ENCODE measurements at places on chromosomes 5 and 9.

DNA sequence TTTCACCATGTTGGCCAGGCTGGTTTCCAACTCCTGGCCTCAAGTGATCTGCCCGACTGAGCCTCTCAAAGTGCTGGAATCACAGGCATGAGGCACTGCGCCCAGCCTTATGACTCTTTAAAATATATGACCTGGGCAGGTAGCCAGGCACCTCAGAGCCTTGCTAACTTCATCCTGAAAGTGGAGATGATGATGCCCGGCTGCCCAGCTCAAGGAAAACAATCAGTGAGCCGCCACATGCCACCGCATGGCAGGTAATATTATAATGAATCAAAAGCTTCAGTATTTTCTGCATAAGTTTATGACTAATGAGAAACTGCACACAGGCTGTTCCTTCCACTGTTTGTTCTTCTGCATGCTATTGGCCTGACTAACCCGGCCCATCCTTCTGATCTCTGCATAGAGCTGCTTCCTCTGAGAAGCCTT lies 30.4 kb upstream of the DMRT1 start:
- no peak for DNase-seq

DNA sequence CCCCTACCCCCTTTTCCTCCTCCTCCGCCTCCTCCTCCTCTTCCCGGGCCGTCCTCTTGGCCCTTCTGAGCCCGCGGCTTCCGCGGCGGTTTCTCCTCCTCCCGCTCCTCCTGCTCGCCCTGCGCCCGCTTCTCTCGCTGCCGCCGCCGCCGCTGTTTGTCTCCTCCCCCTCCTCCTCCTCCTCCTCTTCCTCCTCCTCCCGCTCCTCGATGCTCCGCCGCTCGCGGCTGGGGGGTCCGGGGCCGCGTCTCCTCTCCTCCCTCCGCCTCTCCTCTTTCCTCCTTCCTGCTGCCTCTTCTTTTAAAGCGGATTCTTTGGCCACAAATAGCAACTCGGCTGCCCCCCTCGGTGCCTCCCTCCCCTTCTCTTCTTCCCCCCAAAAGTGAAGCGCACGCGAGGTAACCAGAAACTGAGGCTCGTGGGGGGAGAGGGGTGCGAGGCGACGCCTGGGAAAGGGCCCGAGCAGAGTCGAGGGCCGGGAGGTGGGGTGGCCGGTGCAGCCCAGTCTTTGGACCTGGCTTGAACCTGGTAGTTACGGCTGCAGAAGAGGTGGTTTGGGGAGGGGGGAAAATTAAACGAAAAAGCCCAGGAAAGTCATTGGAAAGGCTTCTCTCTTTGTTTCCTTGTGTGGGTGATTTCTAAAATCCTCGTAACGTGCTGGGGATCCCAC lies 1058.5 kb upstream of the DMAC1 start:
- no peak for DNase-seq

DNA sequence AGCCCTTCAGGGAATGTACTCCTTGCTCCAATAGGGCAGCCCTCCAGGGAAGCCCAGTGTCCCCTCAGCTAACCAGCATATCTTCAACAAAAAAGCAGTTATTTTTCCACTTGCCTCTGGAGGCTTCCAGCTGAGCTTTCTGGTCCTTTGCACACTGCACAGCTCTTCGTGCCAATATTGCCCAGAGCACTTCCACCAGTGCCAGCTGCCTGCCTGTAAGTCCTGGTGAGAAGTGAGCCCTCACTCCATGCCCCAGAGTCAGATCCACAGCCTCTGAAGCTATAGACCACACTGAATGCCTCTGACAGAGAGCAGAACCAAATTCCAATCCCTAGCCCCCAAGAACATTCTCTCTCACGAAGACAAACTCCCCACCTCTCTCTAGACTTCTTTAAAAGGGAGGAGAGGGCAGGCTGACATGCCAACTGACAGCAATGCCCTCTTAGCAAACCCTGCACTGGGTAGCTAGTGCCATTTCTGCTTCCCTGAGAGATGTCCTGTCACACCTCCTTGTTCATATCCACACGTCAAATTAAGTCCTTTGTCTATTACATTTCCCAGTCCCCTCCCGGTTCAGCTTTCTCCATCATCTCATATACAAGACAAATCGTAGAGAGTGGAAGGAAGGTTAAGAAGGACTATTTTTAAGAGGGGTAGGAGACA lies 12.7 kb upstream of the HEXB start:
- DNase-seq: no peak

DNA sequence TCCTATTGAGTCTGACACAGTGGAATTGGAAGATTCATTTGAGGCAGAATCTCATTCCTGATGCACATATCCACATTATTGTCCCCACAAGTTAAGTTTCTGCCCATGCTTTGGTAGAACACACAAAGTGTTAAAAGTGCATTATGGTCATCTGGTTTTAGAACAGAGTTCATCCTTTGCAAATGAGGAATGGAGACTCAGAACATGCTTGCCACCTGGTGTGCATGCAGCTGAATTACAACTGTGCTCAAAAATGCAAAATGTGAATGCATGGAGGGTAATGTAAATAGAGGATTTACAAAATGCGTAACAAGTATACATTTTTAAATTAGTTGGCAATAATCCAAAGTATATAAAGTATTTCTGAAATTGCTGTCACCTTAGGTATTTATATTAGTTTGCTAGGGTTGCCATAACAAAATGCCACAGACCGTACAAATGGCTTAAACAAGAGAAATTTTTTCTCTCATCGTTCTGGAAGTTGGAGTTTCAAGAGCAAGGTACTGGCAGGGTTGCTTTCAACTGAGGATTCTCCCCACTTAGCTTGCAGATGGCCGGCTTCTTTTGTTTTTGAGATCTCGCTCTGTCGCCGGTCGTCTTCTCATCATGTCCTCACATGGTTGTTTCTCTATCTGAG lies 671.1 kb downstream of the TAF11L14 start:
- no peak for DNase-seq

GRCh38 chr9:136525207-136525606 lies 20.6 kb downstream of the NOTCH1 start:
- DNase-seq: no peak

DNA sequence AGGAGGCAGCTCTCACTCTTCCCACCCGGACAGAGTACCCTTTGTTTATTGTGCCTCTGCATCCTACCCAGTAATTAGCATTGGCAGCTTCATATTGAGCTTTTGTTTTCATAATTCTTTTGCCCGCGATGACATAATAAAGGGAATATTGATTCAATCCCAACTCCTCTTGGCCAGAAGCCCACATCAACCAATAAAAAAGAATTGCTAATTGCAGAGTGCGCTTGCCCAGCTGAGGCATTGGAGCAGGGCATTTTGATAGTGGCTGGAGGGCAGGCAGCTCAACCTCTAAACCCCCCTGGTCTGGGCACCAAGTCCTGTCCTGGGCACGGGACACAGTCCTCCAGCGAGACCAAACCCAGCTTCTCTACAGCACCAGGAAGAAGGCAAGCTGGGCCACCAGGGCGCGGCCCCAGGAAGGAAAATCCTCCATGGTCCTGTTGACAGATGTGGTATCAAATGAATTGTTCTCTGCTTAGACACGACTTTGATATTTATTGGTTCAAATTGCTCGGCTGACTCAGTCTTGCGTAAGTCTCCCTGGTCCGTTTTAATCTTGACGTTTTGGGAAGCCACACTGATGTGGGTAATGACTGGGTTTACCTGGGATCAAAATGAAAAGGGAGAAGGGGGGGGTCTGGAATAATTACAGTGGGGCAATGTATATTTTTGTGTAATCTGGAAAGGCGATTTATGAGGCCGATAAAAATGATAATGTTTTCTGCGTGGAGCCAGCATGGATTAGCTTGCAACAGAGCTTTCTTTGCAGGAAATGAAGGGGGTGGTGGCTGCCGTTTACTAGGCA lies 220.7 kb upstream of the MSX2 start:
- DNase-seq: no peak

GRCh38 chr9:80175286-80176150 lies 603.8 kb downstream of the TLE4 start:
- no peak for DNase-seq

DNA sequence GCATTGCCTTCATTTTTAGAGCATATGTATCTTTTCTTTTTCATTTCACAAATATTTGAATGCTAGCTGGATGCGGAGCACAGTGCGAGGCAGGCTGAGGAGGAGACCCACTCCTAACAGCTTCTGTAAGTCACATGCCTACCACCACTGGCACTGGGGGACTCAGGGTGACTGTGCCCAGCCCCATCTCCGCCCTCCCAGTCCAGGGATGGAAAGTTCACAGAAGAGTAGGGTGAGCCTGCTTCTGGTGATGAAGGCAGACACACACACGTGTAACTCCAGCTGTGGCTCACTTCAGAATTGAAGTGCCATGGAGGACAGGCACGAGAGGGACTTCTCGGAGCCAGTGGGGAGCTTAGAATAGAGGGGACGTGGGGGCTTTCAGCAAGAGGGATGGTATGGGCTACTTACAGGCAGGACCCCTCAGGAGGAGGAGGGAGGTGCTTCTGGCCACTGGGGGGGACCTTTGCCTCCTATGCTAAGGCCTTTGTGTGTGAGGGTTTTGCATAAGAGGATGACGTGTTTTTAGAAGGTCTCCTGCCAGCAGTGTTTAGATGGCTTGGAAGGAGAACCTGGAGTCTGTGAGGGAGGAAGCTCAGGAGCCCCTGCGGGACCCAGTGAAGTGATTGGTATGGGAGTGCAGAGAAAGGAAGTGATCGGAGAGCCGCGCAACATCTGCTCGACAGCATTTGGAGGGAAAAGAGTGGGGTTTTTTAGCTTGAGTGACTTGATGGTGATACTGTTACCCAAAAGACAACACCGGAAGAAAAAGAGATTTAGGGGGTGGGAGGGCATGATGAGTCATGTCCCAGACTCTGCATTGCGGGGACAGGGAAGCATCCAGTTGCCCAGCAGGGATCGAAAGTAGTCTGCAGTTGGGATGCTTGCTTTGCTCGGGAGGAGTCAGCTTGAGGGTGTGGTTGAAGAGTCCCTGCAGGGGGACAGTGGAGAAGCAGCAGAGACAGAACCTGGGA lies 163.5 kb upstream of the OTULINL start:
- DNase-seq: no peak

- no peak for DNase-seq
Measured at GRCh38 chr9:126844085-126844484, 16.4 kb upstream of the ZBTB34 start.

GRCh38 chr5:133293960-133294359 lies 242.1 kb downstream of the HSPA4 start:
- no peak for DNase-seq

GRCh38 chr9:83986765-83987401 lies 6.3 kb downstream of the RMI1 start:
- no peak for DNase-seq

GRCh38 chr9:38421498-38422211 lies 2.6 kb downstream of the IGFBPL1 start:
- no peak for DNase-seq

- DNase-seq: no peak
Measured at GRCh38 chr5:82044010-82044409, 72.2 kb downstream of the ATG10 start.

DNA sequence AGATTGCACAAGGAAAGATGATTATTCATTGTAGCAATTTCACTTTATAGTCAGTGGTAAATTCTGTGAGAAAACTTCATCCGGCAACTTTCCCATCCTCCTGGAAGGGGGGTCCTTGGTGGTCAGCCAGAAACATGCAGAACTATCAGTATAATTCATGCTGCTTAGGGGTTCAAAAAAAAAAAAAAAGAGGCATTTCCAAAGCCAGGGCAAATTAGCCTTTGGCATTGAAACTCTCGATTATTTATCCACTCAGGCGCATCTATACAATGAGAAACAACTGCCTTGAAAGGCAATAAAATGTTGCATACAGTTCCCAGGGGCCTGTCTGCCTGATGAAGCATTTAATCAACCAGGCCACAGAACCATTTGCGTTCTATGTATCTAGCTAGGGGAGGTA lies 263.3 kb downstream of the TMEM167A start:
- no peak for DNase-seq

- DNase-seq: no peak
Measured at GRCh38 chr9:129142138-129142935, 31.1 kb downstream of the PTPA start.

GRCh38 chr5:4877579-4877978 lies 262.6 kb upstream of the ADAMTS16 start:
- DNase-seq: no peak

DNA sequence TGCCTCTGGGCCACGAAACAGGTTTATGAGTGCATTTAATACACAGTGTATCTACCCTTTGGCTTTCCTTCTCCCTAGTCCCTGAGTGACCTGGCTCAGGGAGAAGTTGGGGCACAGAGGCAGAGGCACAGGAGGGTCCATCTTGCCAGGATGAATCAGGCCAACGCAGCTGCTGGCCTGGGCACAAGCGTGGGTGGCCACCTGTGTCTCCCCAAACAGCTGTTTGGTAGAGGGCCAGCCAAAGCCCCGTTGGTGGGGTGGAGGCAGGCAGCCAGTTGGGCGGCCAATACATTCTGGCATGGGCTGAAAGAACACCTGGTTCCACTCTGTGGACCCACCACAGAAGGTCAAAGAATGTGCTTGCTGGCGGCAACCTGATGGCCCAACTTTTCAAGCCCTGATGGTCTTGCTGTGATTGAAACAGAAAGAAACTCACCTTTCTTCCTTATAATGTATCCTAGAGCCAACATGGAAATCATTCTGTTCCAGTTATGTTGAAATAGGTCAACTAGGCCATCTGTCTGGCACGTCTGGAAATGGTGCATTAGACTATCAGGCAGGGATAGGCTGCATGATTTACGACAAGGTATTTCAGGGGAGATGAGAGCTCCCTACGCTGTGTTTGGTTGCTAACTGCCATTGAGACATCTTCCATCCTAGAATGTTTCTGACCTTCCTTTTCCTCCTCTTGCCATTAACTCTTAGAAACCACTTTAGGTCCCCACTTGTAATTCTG lies 337.4 kb downstream of the ADAMTS6 start:
- no peak for DNase-seq

GRCh38 chr9:974031-974995 lies 2.1 kb upstream of the DMRT3 start:
- no peak for DNase-seq

GRCh38 chr5:40503439-40503838 lies 176.3 kb upstream of the PTGER4 start:
- DNase-seq: no peak

DNA sequence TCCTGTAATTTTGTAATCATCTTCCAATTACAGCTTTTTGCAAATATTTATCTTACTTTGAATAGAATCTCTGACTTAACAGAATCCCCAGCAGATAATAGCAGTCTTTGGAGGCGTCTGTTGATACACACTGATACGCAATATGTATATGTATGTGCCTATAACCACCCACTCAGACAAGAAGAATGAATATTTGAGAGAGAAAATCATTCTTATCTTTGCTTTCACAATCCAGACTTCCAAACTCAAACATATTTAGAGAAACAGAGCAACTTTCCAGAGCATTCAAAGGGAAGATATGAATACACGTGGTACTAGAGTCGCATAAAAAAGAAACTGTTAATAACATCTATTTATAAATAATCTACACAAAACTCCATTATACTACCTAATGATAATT lies 6.1 kb downstream of the RORB start:
- no peak for DNase-seq
